ENCODE measurements at places on chromosomes 5 and 9. TPM values are rescaled to one million over a fixed set of nuclear protein-coding genes. Genes with fewer than 3 reads are reported as not detected.

- H3K4me1 ChIP-seq, result no peaks in the 10 kb centered on the region
- H3K36me3 ChIP-seq, result no peaks in the 10 kb centered on the region
- H3K27me3 ChIP-seq, result no peaks in the 10 kb centered on the region
- no peak overlapping the region for H3K4me3 ChIP-seq
Observed at GRCh38 chr9:22084336-22085035, 75.4 kb upstream of the CDKN2B start.

Gene PCSK1
- not detected for total RNA-seq

DNA sequence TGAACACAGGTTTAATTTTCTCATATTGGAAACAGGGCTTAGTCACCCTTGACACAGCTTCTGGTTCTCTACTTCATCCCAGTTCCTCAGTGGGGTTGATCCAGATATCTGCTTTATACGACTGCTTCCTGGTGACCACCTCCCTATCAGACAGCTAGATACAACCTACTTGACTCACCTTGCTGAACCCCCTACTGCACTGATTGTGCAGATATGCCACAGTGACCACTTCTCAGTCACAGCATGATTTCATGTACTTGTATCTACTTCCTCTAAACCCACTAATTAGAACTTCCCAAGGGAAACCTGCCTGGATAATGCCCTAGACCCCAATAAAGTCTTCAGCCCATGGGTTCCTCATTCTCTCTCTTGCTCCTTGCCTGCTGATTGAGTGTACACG is 18.4 kb upstream of the RFK start:
- no peak overlapping the region for H3K4me3 ChIP-seq
- no peak for DNase-seq
- H3K36me3 ChIP-seq, result no peaks in the 10 kb centered on the region
- no peaks in the 10 kb centered on the region for H3K27me3 ChIP-seq
- H3K4me1 ChIP-seq, result no peaks in the 10 kb centered on the region

Gene ANKDD1B
- total RNA-seq, result 0.25 TPM

DNA sequence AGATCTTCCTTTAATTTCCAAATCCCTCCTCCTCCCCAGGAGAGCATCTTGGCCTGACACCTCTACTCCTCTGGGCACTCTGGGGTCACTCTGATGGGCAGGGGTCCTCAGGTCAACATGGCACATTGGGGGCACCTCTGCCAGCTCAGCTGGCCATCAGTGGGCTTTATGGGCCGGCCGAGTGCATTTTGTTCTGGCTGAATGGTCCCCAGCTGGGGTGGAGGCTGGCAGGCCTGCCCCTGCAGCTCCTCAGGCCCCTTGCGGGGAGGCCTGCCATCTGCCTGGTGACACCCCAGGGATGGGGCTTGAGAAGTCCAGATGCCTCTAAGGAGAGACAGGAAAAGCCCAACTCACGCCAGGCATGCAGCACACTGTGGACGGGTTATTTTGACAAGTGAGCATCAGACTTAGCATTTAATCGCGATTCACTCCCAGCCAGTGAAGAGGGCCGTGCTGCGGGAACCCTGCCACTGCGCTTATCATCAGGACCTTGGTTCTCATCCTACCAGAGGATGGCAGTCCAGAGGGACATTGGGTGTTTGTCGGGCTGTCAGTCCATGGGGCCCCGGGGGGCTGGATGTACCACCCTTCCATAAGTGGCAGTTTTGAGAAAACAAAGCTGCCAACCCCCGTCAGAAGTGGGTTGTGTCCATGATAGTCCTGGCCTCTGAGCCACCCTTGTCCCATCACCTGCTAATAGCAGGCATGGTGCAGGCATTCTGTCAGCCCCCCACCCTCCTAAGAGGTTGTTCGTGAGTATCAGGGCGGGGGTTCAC is 21.7 kb downstream of the PHF2 start:
- H3K4me1 ChIP-seq, result peaks cover 24% of the 10 kb centered on the region
- no peak overlapping the region for H3K4me3 ChIP-seq
- H3K27me3 ChIP-seq, result no peaks in the 10 kb centered on the region
- H3K36me3 ChIP-seq, result no peaks in the 10 kb centered on the region

Gene ADCY2
- total RNA-seq, result 0.18 TPM

Gene UBE2D2
- total RNA-seq, result 198 TPM

Gene IFNA1
- not detected for total RNA-seq

- peaks cover 2% of the 10 kb centered on the region for H3K27me3 ChIP-seq
- DNase-seq, result no peak
- peaks cover 31% of the 10 kb centered on the region for H3K4me1 ChIP-seq
- no peaks in the 10 kb centered on the region for H3K36me3 ChIP-seq
Observed at GRCh38 chr9:135413461-135413860, 66.1 kb upstream of the PPP1R26 start.

Gene TLX3
- not detected for total RNA-seq

DNA sequence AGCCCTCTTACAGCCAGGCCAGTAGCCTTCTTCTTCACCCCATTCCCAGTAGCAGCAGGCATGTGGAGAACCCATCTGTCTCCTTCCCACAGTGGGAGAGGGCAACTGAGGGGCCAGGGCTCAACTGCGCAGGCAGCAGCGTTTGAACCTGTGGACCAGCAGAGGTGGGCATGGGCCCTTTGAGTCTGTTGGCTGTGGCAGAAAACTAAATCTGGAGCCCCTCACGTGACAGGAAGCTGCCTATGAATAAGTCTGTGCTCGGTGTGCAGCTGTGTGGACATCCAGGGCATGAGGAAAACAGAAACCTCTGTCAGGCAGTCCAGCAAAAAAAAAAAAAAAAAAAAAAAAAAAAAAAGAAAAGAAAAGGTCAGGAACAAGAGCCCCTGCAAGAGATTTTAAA is 189.2 kb upstream of the NR3C1 start:
- H3K4me1 ChIP-seq, result no peaks in the 10 kb centered on the region
- no peaks in the 10 kb centered on the region for H3K36me3 ChIP-seq
- H3K27ac ChIP-seq, result no peak overlapping the region
- H3K27me3 ChIP-seq, result no peaks in the 10 kb centered on the region
- no peak overlapping the region for H3K4me3 ChIP-seq

Gene KIF4B
- total RNA-seq, result 0.07 TPM

Gene PCDHB8
- total RNA-seq, result not detected
